Fibroblast of lung (primary cell): ENCODE measurements at places on chromosomes 7 and 10.

DNA sequence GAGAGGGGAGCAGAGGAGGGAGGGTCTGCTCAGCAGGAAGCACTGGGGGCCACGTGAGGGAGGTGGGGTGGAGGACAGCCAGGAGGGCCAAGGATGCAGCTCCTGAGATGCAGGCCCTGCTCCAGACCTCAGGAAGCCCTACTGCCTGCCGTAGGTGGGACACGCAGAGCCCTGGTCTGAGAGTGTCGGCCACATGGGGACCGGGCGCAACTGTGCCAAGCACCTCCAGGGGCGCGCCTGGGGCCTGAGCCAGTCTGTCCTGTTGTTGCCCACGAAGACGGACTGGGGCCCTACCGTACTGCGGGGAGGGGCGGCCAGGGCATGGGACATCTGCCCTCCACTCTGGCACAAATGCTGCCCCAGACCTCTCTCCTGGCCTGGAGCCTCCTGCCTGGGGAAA, 31.6 kb downstream of the YKT6 start:
- no peak for DNase-seq

DNA sequence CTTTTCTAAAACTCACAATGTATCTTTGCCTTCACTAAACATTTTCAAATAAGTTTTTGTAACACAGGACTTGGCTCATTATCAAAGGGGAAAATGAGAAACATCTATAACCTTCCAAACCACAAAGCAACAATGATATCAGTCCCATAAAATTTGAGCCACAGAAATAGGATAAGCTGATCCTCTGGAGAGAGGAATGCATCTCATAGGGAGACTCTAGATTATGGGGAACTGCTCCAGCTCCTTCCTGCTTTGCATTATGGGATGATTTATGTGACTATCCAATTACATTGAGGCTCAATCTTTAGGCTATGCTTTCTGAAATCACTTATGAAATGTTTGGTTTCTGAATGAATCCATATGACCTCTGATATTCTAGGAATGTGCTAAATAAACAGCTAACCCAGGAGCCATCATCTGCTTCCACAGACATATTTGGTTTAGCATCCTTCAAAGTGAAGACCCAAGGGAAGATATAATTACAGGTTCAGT, 70.4 kb downstream of the CUBN start:
- DNase-seq = peak; percentile 92

GRCh38 chr10:33388382-33388781, 53.9 kb upstream of the NRP1 start:
- no peak for DNase-seq

DNA sequence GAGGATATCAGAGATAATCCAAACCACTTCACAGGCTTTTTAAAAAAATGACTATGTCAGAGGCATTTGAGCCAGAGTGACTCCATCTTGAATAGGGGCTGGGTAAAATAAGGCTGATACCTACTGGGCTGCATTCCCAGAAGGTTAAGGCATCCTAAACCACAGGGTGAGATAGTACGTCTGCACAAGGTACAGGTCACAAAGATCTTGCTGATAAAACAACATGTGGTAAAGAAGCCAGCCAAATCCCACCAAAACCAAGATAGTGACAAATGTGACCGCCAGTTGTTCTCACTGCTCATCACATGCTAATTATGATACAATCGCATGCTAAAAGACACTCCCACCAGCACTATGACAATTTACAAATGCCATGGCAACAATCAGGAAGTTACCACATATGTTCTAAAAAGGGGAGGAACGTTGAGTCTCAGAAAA, 177.5 kb downstream of the RAPGEF5 start:
- no peak for DNase-seq

GRCh38 chr7:26199301-26200037, 1.1 kb downstream of the HNRNPA2B1 start:
- peak; percentile 36 for DNase-seq
